ENCODE measurements at places on chromosomes 2 and 18.

GRCh38 chr2:210224591-210224940, 681 bp downstream of the ACADL start:
- DNase-seq: no peak

DNA sequence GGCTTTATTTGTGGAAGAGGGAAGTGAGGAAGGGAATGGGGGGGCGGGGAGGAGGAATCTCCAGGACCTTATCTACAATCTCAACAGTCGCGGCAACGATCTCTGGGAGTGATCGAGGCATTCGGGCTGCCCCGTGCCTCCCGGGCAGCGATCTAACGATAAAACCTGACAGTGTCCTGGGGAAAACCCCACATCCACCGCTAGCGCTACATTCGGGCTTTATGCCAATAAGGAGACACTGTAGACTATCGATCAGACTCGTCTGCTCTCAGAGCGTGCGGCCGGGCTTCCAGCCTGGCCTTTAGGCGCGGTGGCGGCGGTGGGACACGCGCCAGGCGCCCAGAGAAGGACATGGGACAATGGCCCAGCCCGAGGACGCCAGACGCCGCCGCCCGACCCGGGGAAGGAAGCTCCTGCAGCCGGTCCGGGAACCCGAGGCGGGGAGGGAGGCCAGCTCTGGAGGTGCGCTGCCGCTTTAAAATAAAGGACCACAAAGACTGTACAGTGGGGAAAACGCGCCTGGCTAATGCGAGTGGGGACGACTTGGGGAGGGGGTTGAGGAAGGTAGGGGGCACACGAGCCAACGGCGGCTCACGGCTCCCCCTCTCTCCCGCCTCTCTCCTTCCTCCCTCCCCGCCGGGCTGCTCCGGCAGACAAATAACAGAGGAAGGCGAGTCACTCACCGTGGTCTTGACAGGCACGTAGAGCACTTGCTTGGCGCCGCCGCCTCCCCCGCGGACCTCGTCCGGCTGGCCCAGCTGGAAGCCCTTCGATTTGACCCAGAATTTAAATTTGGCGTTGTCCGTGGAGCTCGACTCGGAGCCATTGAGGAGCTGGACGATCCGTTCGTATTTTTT, 2.2 kb downstream of the NOL4 start:
- no peak for DNase-seq

DNA sequence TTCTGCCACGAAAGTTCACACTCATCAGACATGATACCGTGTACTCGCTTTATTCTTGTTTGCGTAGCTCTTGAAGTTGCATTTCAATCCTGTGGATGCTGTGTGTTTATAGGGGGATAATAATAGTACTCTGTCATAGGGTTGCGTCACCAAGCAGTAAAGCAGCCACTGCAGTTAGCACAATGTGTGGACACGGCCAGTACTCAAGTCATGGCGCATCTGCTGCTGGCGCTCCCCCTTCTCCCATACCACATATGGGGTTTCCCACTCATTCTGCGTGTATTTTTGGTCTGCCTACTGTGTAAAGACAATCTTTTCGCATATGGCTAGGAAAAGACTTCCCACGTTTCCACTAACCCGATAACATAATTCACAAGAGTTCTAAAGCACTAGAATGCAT, 2.1 kb upstream of the ZBTB14 start:
- DNase-seq: no peak

DNA sequence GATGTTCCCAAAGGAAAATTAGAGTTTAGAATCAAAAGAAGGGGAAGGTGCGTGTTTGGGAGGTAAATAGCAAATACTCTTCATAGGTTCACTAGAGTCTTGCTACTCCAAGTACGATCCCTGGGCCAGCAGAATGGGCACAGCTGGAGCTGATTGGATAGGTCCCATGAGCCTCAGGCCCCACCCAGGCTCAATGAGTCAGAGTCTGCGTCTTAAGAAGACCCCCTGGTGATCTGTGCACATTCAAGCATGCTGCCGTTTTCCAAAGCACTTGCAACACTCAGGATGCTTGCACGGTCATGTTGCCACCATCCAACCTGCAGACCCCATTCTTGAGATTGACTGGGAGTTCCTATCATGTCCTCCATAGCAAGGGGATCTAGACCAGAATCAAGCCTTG, 40.5 kb downstream of the ABCG8 start:
- no peak for DNase-seq

Measured in esophagus squamous epithelium (tissue), 5 donors.